ENCODE measurements at places on chromosomes 7 and 10.

- DNase-seq = no peak
Observed at GRCh38 chr7:121833991-121834390, 39.0 kb upstream of the PTPRZ1 start.

DNA sequence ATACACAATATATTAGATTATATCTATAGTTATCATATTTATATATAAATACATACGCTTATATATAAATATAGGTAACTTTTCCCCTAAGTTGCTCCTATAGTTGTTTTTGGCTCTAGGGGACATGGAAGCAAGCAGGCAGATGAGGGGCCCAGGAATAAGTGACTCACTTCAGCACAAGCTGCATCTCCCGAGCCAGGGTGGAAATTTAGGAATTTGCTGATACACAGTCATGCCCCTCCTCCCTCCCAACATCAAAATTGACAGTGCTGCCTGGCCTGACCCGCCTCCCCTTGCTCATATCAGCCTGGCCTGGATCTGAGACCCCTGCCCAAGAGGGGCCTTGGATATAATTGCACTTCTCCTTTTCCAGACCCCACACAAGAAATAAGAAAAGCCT, 33.8 kb downstream of the MKI67 start:
- no peak for DNase-seq

DNA sequence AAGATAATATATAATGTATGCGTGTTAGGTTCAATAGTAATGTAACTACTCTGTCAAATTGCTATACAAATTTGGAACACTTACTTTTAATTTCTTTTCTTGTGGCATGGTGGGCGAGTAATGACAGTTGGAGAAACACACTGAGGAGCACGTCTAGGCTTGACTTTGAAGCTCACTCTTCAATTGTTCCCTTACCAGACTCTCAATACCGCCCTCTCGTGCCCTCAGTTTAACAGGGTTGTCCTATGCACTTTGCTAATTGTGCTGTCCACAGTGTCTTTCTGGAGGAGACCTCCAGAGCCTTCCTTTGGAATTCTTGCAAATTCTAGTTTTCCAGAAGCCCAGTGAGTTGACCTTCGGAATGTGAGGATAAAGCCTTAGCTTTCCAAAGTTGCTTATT, 107.2 kb upstream of the RELN start:
- DNase-seq = no peak

DNA sequence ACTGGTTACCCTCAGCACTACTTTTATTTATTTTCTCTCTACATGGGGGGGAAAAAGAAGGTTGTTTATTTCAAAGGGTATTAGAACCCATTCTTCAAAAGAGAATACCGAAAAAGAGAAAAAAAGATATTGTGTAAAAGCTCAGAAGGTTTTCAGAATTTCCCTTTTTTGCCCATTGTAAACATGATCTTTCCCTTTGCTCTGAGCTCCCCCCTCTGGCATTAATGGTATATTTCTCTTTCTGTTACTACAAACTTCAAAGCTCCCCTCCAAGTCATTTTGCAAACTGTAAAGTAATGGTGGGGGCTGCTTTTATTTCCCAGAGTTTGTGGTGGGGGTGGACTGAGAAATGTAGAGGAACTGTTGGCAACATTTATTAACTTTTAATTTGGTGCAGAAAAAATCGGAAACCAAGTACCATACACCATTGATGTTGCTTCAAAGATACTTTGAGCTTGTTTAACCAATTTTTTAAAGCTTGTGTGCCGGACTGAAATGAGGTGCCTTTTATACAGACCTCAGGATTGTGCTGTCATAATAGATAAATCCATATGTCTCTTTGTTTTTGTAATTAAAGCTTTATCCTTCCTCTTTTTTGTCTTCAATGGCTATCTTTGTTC, 181.5 kb downstream of the EXOC4 start:
- DNase-seq = no peak

DNA sequence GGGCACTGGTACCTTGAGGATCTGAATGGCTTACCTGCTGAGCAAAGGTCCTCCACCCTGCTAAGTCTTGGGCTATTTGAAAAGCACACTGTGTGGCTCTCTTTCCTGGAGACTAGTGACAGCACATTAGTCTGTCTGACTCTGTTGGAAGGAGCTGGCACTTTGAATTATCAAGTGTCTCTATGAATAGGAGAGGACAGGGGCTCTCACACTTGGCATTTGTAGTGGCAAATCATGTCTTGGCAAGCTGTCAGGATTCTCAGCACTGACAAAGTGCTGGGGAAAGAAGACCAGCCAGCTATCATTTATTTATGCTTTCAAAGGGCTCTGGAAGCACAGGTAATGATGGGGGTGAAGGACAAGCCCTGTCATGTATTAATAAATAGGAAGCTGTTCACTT, 62.8 kb downstream of the MTPN start:
- no peak for DNase-seq
